ENCODE measurements at places on chromosomes 2 and 18.

GRCh38 chr18:74496508-74497323 is 553 bp downstream of the CNDP2 start:
- H3K27me3 ChIP-seq = no peaks in the 10 kb centered on the region
- H3K36me3 ChIP-seq = no peaks in the 10 kb centered on the region
- H3K27ac ChIP-seq = peak overlapping the region; percentile 98
- H3K4me1 ChIP-seq = no peaks in the 10 kb centered on the region
- H3K4me3 ChIP-seq = peak overlapping the region; percentile 92
- peak; percentile 64 for DNase-seq

GRCh38 chr2:74908748-74909444 is 49.5 kb upstream of the POLE4 start:
- DNase-seq = no peak
- H3K4me1 ChIP-seq = no peaks in the 10 kb centered on the region
- no peaks in the 10 kb centered on the region for H3K27me3 ChIP-seq
- H3K4me3 ChIP-seq = no peak overlapping the region

DNA sequence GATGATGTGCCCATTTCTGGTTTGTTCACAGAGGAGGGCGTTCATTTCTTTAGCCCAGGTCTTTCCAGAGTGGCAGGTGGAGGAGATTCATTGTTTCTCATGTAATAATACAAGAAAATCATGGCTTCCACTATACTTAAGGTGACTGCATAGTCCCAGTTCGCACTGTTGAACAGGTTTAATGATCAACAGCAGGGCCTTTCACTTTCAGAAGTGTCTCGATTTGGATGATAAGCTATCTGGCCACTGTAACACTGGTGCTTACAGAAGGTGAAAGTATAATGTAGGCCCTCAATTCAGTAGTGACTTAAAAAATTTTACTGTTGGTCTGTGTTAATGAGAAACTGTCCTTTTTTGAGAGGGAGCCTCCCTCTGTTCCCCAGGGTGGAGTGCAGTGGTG is 1.4 kb downstream of the RMC1 start:
- no peaks in the 10 kb centered on the region for H3K4me1 ChIP-seq
- no peak for DNase-seq
- H3K27ac ChIP-seq = peak overlapping the region; percentile 19

DNA sequence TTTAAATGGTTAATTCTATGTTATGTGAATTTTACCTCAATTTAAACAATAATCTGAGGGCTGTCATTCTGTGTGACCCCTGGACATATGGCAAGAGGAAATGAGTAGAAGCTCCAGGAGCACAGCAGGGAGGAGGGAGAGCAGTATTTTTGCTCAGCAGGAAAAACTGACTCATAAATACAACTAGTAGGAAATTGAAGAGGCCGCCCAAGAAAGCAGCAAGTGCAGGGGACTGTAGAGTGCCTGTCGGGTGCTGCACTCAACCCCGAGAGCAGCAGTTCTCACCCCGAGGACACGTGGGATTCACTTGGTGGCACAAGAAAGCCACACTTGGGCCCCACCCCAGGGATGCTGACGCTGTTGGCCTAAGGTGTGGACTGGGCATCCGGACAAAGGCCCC is 60.8 kb downstream of the NPAS2 start:
- no peaks in the 10 kb centered on the region for H3K36me3 ChIP-seq
- H3K4me3 ChIP-seq = no peak overlapping the region
- H3K27me3 ChIP-seq = no peaks in the 10 kb centered on the region
- peaks cover 8% of the 10 kb centered on the region for H3K4me1 ChIP-seq
- H3K27ac ChIP-seq = no peak overlapping the region
- DNase-seq = no peak

- no peaks in the 10 kb centered on the region for H3K27me3 ChIP-seq
- no peaks in the 10 kb centered on the region for H3K36me3 ChIP-seq
- H3K4me3 ChIP-seq = no peak overlapping the region
- H3K4me1 ChIP-seq = no peaks in the 10 kb centered on the region
Measured at GRCh38 chr2:28080911-28081310, 190.4 kb downstream of the BABAM2 start.

DNA sequence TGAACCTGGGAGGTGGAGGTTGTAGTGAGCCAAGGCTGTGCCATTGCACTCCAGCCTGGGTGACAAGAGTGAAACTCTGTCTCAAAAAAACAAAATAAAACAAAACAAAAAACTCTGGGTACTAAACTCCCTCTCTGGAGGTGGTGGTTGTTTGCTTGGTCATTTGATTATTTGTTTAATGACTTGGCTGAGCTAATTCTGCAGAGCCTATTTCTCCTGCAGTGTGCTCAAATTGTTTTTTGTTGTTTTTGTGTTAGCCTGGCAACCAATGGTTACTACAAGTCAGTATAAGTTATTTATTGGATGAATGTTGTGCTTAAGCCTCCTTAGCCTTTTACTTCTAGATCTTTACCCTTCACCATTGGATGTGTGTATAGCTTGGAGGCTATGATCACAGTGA is 387.5 kb downstream of the ADCYAP1 start:
- DNase-seq = no peak
- H3K27me3 ChIP-seq = no peaks in the 10 kb centered on the region
- no peaks in the 10 kb centered on the region for H3K4me1 ChIP-seq
- H3K27ac ChIP-seq = no peak overlapping the region

DNA sequence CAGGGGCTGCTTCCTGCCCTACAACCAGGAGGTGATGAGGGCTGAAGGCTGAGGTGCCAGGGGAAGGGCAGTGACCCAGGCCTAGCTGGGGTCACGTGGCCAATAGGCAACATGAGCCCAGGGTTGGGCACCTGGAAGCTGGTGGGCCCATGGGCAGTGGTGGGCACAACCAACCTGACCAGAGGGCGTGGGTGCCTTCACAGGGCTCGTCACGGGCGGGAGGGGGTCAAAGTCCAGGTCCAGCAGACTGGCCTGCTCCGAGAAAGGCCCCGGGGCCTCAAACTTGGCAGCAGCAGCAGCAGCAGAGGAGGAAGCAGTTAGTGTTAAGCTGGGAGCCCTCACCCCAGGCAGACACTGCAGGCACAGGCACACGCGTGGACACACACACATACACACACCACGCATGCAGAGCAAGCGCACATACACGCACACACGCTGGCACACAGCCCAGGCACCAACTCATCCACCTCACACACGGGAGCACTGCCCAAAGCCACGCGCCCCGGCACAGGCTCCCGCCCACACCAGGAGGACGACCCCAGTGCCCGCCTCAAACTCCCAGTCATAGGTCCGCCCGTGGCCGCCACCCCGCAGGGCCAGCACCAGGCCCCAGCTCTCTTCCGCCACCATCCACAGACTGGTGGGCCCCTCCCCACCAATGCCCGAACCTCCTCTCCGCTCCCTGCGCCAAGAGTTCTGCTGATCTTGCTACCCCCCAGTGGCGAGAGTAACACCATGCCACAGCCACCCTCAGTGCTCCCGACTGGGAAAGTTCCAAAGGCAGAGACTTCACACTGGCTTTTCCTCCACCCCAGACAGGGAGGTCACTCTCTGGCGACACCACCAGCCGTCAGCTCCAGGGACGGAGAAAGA is 53.0 kb downstream of the BIN1 start:
- no peaks in the 10 kb centered on the region for H3K4me1 ChIP-seq
- H3K27ac ChIP-seq = no peak overlapping the region
- H3K27me3 ChIP-seq = no peaks in the 10 kb centered on the region
- H3K4me3 ChIP-seq = no peak overlapping the region

DNA sequence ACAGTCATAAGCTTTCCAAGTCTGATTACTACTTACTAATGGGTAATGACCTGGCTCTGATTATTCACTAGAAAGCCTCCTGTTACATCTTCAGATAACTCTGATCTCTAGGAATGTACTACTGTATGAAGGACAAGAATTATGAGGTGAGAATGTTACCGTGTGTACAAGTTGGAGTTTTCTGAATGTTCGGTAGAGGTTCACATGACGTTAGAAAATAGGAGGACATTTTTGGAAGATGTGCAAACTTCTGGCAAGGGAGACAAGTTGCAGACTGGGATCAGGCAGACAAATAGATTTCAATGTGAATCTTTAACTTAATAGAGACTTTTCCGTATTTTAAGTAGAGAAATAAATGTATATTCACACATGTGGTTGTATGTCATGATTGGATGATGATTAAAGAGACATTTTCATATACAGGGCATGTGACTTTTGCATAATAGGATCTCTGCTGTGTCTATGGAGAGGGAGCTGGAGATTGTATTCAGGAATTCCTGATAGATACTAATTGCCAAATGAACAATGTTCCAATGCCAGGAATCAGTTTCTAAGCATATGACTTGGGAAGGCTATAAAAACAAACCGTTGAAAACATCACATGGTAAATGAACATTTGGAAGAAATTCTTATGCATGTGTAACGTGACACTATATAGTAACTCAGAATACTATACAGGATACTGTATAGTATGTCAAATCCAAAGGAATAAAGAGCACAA is 1695.8 kb upstream of the PIK3C3 start:
- no peak overlapping the region for H3K4me3 ChIP-seq
- H3K27ac ChIP-seq = no peak overlapping the region
- no peaks in the 10 kb centered on the region for H3K4me1 ChIP-seq
- H3K27me3 ChIP-seq = no peaks in the 10 kb centered on the region
